ENCODE measurements at places on chromosomes 13 and 19. TPM values are rescaled to one million over a fixed set of nuclear protein-coding genes. Genes with fewer than 3 reads are reported as not detected.

- no peak overlapping the region for H3K4me3 ChIP-seq
- peaks cover 8% of the 10 kb centered on the region for H3K4me1 ChIP-seq
- H3K27ac ChIP-seq = no peak overlapping the region
- no peak for DNase-seq
- H3K27me3 ChIP-seq = no peaks in the 10 kb centered on the region
- no peaks in the 10 kb centered on the region for H3K36me3 ChIP-seq
These were observed 39.2 kb downstream of the WDFY2 start for GRCh38 chr13:51623473-51623872.

DNA sequence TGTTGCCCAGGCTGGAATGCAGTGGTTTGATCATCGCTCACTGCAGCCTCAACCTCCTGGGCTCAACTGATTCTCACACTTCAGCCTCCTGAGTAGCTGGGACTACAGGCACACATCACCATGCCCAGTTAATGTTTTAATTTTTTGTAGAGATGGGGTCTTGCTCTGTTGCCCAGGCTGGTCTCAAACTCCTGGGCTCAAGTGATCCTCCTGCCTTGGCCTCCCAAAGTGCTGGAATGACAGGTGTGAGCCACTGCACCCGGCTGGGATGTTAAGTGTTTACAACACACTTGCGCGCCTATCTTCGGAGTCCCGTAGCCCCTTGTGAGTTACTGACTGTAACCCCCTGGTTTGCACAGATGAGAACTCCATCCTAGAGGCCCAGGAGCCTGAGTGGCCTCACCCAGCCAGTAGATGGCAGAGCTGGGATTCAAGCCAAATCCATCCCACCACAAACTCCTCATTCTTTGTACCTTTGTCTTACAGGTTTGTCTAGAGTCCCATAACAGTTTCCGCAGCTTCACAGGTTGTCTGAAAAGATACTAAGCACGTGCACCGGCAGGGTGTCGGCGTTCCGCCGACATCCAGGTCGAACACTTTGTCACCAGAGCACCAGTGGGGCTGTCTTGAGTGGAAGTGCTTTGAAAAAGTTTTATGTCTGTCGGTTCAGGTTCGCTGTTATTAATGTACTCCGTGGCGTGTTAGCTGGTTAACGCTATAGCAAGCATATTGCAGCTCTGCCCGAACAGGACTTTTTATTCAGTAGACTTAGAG is 14.7 kb downstream of the MAG start:
- H3K4me3 ChIP-seq = no peak overlapping the region
- H3K36me3 ChIP-seq = no peaks in the 10 kb centered on the region
- no peaks in the 10 kb centered on the region for H3K27me3 ChIP-seq
- peaks cover 21% of the 10 kb centered on the region for H3K4me1 ChIP-seq

DNA sequence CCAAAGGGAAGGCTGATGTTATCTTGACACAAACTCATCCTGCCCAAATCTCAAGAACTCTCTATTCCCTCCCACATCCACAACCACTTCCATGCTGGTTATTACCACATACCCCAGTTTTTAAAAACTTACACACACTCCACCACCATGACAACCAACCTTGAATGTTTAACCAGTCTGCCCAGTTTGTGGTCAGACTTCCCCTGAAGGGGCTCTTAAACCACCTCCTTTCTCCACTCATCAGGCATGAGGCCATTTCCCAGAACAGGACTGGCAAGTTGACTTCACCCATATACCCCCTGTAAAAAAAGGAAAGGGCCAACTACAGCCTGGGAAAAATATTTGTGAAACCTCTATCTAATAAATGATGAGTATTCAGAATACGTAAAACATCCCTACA is 12.4 kb upstream of the ZSCAN4 start:
- no peaks in the 10 kb centered on the region for H3K4me1 ChIP-seq
- no peak overlapping the region for H3K27ac ChIP-seq
- no peak overlapping the region for H3K4me3 ChIP-seq
- no peaks in the 10 kb centered on the region for H3K36me3 ChIP-seq
- DNase-seq = no peak

DNA sequence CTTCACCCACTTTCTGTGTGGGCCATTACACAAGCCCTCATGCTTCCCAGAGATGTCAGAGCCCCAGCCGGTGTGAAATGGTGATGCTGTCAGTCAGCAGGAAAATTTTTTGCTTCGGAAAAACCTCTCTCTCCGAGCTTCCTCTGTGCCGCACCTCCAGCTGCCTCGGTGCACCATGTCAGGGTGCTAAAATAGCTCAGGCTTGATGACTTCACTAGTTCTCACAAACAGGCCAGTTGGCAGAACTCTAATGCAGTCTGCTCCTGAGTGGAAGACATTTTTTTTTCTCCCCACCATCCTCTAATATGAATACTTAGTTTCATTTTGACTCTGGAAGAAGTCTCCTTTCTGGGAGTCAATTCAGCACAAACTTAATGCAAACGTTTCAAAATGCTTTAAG is 71.3 kb downstream of the KLF12 start:
- no peaks in the 10 kb centered on the region for H3K36me3 ChIP-seq
- peaks cover 24% of the 10 kb centered on the region for H3K4me1 ChIP-seq
- H3K27ac ChIP-seq = peak overlapping the region; percentile 82
- H3K27me3 ChIP-seq = no peaks in the 10 kb centered on the region
- H3K4me3 ChIP-seq = no peak overlapping the region

DNA sequence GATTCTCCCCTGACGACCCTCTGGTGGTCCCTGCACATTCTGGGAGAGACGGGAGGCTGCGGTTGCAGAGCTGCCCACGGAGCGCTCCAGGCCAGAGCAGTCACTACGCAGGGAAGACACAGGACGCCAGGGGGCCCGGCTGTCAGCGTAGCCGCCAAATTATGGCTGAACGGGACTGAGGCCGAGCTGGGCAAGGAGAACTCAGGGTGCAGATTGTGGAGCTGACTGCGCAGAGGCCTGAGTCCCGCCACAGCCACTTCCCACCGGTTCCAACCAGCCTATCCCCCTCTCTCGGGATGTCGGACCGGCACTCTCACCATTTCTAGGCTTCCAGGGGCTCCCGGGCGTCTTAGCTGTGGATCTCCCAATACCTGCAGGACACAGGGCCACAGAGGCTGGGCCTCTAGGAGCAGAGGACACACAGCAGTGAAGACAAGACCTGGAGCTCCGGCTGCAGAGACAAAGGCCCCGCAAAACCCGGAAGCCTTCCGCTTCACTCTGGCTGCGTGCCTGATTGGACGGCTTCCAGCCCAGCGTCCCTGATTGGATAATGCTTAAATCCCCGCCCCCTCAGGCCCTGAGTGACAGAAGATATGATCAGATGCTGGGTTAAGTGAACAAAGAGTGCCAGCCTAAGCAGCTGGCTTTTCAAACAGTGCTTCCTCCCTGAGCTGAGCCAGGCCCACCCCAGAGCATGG is at the start of gene ZNF737:
Gene ZNF737, minus strand, starts transcription at position 461 of the 698 bp plus-strand sequence. Its CDS starts 141 bp downstream, at position 320.
- H3K4me3 ChIP-seq = peak within 1 kb of the TSS; percentile 90
- no peaks in the 10 kb centered on the region for H3K36me3 ChIP-seq
- H3K4me1 ChIP-seq = peaks cover 8% of the 10 kb centered on the region
- peak; percentile 97 for DNase-seq

GRCh38 chr13:71902676-71903075 is 35.7 kb upstream of the DACH1 start:
- H3K4me3 ChIP-seq = no peak overlapping the region
- DNase-seq = no peak
- no peaks in the 10 kb centered on the region for H3K4me1 ChIP-seq
- H3K27ac ChIP-seq = no peak overlapping the region
- no peaks in the 10 kb centered on the region for H3K36me3 ChIP-seq

DNA sequence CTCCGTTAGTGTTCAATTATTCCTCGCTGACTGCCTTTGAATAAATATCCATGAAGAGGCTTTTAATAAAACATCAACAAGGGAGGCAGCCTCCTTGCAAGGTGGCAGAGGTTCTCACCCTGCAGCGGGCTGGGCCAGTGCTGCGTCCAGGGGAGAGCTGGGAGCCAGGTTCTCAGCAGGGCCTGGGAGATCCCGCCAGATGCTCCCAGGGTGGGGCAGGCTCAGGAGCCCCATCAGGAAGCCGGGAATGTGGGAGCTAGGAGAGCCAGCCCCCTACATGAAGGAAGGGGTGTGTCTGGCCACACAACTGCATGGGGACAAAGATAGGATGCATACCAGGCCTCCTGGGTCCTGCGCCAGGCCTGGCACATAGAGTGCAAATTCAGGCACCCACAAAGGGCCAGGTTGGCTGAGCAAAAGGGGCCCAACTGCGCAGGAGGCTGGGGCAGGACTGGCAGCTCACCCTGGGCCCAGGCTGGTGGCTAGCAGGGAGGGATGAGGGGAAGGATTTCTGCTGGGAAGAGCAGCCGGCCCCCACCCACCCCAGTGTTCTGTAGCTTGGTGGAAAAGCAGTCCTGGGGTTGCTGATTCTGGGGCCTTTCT is 22.8 kb downstream of the VSTM2B start:
- H3K4me3 ChIP-seq = no peak overlapping the region
- no peaks in the 10 kb centered on the region for H3K36me3 ChIP-seq

- peaks cover 21% of the 10 kb centered on the region for H3K36me3 ChIP-seq
- no peaks in the 10 kb centered on the region for H3K4me1 ChIP-seq
- no peak overlapping the region for H3K4me3 ChIP-seq
These were observed 20.5 kb downstream of the YIPF2 start for GRCh38 chr19:10907925-10908324.

DNA sequence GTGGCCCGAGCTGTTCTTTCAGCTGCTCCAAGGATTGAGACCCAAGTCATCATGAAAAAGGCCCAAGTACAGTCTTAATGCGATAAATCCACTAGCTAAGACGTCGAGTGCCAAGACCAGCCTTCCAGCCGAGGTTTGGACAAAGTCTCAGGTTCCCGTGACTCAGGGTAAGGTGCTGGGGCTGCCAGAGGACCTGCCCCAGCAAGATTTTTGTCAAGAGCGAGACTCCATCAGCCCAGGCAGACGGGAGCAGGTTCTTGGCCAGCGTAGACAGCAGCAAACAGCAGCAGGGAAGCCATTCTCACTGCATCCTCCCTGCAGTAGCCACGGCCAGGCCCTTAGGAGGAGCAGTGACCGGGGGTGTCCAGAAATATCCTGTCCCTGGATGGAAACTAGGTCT is 3.4 kb downstream of the FEM1A start:
- no peak overlapping the region for H3K4me3 ChIP-seq
- DNase-seq = no peak
- H3K27me3 ChIP-seq = no peaks in the 10 kb centered on the region
- H3K27ac ChIP-seq = no peak overlapping the region
- peaks cover 7% of the 10 kb centered on the region for H3K36me3 ChIP-seq

DNA sequence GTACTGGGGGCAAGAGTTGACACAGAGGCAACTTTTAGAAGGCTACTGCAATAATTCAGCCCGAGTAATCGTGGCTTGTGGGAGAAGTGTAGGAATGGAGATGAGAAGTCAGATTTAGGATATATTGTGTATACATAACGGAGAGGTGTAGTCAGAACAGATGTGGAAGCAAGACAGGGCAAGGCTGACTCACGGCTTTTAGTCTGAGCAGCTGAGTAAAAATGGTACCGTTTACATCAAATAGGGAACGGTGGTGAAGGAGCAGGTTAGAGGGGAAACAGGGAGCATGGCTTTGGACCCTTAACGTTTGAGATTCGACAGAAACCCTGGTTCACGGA is 796 bp upstream of the LSM14A start:
- no peaks in the 10 kb centered on the region for H3K27me3 ChIP-seq
- peak; percentile 51 for DNase-seq
- H3K27ac ChIP-seq = peak overlapping the region; percentile 100
- peaks cover 5% of the 10 kb centered on the region for H3K36me3 ChIP-seq
- peaks cover 35% of the 10 kb centered on the region for H3K4me1 ChIP-seq

GRCh38 chr19:43664018-43664417 is 6.0 kb downstream of the PLAUR start:
- H3K4me1 ChIP-seq = peaks cover 3% of the 10 kb centered on the region
- DNase-seq = no peak
- no peak overlapping the region for H3K27ac ChIP-seq
- no peak overlapping the region for H3K4me3 ChIP-seq
- peaks cover 3% of the 10 kb centered on the region for H3K27me3 ChIP-seq

GRCh38 chr19:29263305-29264135 is 50.6 kb upstream of the UQCRFS1 start:
- H3K4me1 ChIP-seq = no peaks in the 10 kb centered on the region
- no peak overlapping the region for H3K27ac ChIP-seq
- no peaks in the 10 kb centered on the region for H3K36me3 ChIP-seq
- H3K27me3 ChIP-seq = no peaks in the 10 kb centered on the region

DNA sequence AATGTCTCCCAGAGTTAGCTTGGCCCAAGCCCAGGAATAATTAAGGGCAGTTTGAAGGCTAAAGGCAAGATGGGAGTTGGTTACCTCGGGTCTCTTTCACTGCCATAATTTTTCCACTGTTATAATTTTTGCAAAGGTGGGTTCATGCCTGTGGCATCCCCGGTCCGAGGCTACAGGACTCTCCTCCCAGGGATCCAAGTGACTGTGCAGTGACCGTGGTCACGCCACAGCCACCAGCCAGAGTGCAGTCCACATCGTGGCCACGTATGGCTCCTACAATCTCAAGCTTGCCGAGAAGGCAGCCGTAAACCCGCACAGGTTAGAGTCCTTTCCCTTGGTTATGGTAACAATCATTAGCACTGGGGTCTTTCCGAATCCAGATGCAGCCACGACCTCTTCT is 36.8 kb downstream of the C13orf46 start:
- H3K27ac ChIP-seq = no peak overlapping the region
- peaks cover 5% of the 10 kb centered on the region for H3K4me1 ChIP-seq
- H3K36me3 ChIP-seq = no peaks in the 10 kb centered on the region
- no peak for DNase-seq

NXNL1 gene
- not detected for total RNA-seq

CLIP3 gene
- 7.1 TPM for total RNA-seq

C13orf42 gene
- not detected for total RNA-seq

IL11 gene
- total RNA-seq = 0.12 TPM

CAMSAP3 gene
- total RNA-seq = 10.6 TPM

ZNF418 gene
- 14.6 TPM for total RNA-seq

B3GNT3 gene
- not detected for total RNA-seq

Measured in cardiac muscle cell (in vitro differentiated cells and primary cell).